ENCODE measurements at places on chromosomes 4 and X. TPM values are rescaled to one million over a fixed set of nuclear protein-coding genes. Genes with fewer than 3 reads are reported as not detected.

DNA sequence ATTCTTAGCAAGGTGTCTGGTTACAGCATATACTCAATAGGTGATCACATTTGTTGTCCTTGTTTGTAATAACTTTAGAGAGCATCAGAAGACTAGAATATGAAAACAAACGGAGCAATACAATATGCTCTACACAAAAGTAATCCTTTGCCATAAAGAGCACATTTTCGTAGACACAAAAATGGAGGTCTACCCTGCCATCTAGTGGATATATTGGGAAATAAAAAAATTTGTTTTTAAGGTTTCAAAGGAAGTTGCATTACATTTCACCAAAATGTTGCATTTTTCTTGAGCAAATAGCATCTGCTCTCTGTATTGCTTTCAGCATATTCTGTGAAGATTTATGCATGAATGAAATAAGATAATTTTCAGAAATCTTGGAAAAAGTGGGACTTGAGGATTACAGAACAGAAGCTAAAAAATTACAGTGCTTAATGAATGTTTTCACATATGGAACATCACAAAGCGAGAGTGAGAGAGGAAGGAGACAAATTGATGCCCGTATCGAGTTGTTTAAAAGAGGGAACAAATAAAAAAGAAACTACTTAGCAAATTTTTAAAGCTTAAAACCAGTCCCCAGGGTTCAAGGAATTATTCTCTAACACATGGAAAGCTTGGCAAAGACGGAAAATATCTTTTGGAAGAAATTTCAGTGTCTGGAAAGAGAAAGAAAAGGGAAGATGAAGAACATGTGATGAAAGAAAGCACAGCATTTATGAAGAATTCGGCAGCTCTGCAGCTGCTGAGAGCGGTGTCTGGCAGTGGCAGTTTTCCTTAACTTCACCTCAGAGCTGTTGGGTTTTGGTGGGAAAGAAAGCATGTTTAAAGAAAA, 390.1 kb downstream of the ANKRD50 start:
- DNase-seq, result no peak

DNA sequence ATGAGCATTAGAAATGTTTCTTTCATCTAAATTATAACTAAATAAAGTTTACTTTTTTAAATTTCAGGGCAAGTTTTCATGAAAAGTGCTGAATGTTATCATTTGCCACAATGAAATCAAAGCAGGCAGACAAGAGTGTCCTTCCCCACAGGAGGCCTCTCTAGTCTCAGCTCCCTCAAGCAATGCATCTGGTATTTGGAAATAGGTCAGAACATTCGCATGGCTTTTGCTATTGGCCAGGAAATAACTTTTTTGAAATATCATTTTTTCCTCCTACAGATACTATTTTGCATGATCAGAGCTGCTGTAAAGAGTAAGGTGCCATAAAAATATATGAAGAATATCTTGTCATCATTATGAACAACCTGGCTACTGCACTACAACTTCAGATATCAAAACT, 41.1 kb downstream of the MAD2L1 start:
- no peak for DNase-seq

DNA sequence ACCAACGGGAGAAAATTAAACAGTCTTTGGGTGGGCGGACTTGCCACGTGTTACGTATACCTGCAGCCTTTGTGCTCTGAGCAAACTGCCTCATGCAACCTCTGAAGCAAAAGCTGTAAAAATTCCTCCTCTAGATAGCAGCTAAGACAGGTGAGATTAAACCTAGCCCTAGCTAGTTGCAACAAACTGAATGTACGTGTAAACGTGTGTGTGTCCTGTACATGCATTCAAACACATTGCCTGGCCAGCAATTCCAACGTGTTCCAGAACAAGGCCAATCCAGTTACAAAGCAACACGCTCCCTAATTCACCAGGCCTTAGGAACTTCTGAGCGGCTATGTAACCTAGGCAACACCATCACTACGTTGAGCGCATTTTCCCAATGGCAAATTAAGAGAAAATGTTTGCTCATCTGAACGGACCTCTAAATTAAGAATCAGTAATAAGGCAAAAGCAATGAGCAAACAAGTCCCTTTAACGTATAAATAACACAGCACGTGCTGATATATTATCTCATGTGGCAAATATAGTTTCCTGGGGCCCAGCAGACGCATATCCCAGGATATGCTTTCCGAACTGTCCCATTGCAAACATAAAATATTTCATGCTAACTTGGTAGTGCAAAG, 792 bp downstream of the PPID start:
- no peak for DNase-seq

DNA sequence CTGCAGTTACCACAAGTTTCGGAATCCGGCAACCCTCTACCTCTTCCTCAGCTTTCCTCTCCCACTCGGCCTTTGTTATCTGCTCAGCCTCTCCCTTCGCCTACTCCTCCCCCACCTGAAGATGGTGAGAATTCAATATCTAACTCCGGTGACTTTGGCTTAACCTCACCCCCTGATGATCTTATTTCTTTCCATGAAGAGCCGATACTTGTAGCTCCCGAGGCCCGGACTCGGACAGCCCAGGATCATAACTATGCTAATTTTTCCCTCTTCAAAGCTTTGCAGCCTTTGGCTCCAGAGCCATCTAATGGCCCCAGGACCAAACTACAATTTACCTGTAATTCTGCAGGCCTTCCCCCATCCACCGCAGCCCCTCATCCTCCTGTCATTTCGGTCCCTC, 32.0 kb upstream of the MGST2 start:
- DNase-seq, result no peak

- DNase-seq, result no peak
These were observed 7.0 kb upstream of the FRYL start for GRCh38 chr4:48787056-48787455.

- DNase-seq, result no peak
These were observed 590.7 kb downstream of the BCOR start for GRCh38 chrX:39507034-39507433.

GRCh38 chrX:38941675-38942074, 140.4 kb downstream of the MID1IP1 start:
- no peak for DNase-seq

DNA sequence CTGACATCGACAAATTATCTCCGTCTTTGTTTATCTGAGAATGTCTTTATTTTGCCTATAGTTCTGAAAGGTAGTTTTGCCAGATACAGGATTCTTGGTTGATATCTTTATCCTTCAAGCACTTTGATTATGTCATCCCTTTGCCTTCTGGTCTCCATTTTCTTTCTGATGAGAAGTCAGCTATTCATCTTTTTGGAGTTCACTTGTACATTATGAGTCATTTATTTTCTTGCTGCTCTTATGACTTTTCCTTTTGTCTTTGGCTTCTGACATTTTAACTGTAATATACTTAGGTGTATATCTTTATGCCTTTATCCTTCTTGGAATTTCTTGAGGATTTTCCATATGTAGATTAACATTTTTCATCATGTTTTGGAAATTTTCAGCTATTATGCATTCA, 51.4 kb downstream of the SHROOM4 start:
- DNase-seq, result no peak

DNA sequence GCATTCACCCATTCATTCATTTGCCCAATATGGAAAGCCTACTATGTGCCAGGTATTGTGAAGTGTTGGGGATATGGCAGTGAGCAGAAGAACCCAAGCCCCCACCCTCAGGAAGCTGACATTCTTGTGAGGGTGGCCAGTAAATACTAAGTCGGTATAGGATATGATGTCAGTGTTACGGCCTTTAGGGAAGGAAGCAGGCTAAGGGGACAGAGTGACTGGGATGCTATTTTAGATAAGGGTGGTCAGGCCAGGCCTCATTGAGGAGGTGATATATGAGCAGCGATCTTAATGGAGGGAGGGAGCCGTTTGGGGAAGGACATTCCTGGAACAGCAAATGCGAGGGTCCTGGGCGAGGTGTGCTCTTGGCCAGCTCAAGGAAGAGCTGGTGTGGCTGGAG, 2.0 kb downstream of the ATP6AP1 start:
- no peak for DNase-seq

DNA sequence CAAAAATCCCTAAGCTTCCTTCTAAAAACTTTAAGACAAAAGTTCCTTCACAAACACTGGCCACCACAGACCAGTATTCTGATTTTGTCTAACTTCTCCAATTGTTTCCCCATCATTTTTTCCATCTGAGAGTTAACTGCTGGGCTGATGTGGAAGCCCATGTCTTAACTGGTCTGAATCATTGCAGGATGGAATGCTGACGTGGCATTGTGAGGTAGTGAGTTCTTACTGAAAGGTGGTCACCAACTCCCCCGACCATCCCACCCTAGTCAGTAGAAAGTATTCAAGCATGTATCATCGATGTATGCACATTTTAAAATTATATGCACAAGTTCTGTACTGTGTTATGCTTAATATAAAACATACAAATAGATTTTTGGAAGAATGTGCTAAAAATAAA, 99.1 kb upstream of the SMIM10 start:
- DNase-seq, result no peak

DNA sequence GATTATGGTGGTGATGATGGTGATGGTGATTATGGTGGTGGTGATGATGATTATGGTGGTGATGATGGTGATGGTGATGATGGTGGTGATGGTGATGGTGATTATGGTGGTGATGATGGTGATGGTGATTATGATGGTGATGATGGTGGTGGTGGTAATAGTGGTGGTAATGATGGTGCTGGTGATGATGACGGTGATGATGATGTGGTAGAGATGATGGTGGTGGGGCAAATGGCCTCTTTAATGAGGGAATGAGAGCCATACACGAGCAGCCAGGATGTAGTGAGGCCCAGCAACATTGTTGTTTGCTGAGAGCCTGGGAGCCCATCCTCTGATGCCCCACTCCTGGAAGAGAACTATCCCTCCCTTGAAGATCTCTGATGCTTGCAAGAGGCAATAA, 29.0 kb downstream of the HMX1 start:
- no peak for DNase-seq

DNA sequence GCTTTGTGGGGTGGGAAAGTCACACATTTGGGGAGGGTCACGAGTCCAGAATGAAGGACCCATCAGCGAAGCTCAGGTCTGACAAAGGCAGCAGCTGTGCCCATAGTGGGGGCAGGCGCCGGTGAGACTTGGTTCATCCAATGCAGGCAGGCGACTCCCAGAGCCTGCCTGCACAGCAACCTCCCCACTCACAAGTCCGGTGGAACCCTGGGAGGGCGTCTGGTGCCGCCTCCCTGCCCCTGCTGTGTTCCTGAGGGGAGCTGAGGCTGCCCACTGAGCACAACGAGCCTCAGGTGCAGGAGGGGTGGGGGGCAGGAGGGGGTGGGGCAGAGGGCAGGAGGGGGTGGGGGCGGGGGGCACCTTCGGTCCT, 13.7 kb downstream of the LRPAP1 start:
- peak; percentile 20 for DNase-seq

DNA sequence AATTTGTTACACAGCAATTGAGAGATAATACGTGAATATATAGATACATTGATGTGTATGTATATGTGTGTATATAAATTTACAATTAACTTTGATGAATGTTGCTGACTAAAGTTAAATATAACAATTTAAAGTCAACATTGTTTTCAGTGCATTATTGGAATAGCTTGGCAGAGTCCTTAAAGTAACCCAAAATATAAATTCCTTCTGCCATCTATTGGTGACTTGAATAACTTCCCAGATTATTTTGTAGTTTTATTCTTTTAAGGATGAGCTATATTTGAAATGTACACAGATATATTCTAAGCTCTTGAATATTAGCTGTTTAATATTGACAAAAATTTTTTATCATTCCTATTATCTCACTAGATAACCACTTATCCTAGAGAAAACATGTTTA, 298.2 kb upstream of the FSTL5 start:
- no peak for DNase-seq

DNA sequence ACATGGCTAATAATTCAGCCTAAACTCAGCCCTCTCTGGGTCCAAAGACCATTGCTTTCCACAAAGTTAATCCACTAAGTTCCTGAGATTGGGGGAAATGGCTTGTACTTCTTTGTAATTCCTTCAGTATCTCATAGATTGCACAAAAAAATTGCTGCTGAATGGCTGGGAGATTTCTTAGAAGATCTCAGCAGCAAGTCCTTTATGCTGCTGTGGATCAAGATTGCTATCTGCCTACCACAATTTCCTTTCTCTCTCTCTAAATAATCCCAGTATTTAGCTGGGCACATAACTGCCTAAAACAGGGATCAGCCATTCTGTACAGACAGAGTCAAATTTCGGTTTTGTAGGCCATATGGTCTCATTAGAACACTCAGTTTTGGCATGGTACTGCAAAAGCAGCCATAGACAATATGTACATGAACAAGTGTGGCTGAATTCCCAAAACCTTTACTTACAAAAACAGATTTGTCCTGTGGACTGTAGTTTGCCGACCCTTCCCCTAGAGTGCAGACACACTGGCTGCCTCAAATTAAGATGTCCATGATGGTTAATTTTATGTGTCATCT, 18.5 kb upstream of the HOPX start:
- no peak for DNase-seq

GRCh38 chrX:56812515-56813105, 83.6 kb downstream of the NBDY start:
- no peak for DNase-seq

- no peak for DNase-seq
These were observed 82.6 kb downstream of the SCD5 start for GRCh38 chr4:82715731-82716617.

DNA sequence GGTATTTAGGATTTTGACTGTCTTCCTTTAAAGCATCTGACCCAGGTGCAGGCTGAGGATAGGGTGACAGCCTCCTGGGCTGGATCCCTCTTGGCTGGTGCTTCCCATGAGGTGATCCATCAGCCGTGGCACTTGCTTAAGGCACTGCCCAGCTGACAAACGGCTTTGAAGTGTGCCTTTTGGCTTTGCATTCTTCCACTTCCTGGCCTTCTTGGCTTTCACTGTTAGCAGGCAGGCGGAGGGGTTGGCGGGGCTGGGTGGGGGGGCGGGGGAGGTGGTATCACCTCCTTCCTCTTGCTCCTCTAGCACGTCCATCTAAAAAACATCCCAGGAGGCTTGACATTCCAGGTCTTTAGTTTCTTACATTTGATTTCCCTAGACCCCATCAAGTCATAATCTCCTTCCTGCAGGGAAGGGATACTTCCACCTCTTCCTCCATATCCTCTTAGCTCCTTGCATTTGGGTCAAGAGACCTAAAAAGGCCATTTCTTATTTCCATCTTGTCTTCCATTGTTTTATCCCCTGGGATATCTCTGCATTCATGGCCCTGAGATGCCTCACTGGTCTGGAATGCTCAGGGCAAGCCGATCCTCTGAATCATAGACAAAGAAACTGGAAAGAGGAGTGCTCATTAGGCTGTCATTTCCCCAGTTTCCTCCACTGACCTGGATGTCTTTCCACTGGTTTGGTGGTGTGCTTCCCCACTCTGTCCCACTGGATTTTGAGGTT, 11.3 kb upstream of the APLN start:
- no peak for DNase-seq

- DNase-seq, result no peak
These were observed 139.2 kb downstream of the PCDH18 start for GRCh38 chr4:137393044-137393443.

Gene CLGN
- total RNA-seq, result 58.2 TPM

Gene FGG
- 0.24 TPM for total RNA-seq

Gene PARM1
- 91.8 TPM for total RNA-seq

Gene IL2
- not detected for total RNA-seq

Gene SLC49A3
- 17.2 TPM for total RNA-seq

Gene PDZD4
- total RNA-seq, result 4.0 TPM

Gene CXCL1
- total RNA-seq, result 9.0 TPM

Gene CTAG1A
- not detected for total RNA-seq

Gene ADGRA3
- total RNA-seq, result 28.0 TPM

Gene NRK
- total RNA-seq, result 0.44 TPM

Gene C1QTNF7
- total RNA-seq, result 1.9 TPM

Gene GSX2
- total RNA-seq, result not detected

Gene DUX4
- total RNA-seq, result not detected

Measured in left cardiac atrium (tissue), 4 donors.